ENCODE measurements at places on chromosomes 4 and X. TPM values are rescaled to one million over a fixed set of nuclear protein-coding genes. Genes with fewer than 3 reads are reported as not detected.

The NEUROG2 gene
- not detected for total RNA-seq

The EMCN gene
- not detected for total RNA-seq

The SLC16A2 gene
- total RNA-seq: 30.2 TPM

The NAP1L3 gene
- 0.37 TPM for total RNA-seq

The CDK16 gene
- total RNA-seq: 104 TPM

The MEPE gene
- total RNA-seq: not detected

The CT83 gene
- total RNA-seq: not detected

The SSX4 gene
- total RNA-seq: not detected

The NLGN4X gene
- 0.07 TPM for total RNA-seq

The KCND1 gene
- 1.2 TPM for total RNA-seq

The SLC49A3 gene
- 0.29 TPM for total RNA-seq

The BTC gene
- total RNA-seq: 0.76 TPM
